ENCODE measurements at places on chromosomes 6 and 20.

DNA sequence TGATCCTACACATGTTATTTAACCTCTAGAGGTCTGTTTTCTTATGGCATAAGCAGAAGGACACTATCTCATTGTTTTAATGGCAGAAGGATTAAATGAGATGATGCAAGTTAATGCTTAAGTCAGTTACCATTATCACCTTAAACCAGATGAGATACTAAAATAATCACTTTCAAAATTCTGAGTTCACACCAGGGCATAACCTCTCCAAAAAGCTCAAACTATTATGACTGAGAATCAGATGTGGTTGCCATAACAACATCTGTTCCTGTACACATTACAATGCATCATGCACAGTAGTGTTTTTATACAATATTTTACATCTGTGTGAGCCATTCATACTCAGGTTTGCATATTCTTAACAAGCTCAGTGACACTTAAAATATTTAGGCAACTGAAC lies 10.2 kb downstream of the ADNP start:
- DNase-seq = no peak

DNA sequence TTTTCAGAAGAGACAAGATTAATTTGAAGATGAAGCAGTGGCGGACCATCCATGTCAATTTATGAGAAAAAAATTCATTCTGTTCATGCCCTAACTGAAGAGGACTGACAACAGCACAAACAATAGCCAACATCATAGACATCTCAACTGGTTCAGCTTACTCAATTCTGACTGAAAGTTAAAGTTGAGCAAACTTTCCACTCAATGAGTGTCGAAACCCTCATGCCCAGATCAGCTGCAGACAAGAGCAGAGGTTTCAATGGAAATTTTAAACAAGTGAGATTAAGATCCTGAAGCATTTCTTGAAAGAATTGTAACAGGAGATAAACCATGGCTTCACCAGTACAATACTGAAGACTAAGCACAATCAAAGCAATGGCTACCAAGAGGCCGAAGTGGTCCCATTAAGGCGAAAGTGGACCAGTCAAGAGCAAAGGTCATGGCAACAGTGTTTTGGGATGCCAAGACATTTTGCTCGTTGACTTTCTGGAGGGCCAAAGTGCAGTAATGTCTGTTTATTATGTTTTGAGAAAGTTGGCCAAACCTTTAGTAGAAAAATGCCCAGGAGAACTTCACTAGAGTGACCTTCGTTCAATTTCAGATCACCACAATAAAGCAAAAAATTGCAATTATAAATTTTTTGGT lies 6.1 kb upstream of the SFT2D1 start:
- no peak for DNase-seq

DNA sequence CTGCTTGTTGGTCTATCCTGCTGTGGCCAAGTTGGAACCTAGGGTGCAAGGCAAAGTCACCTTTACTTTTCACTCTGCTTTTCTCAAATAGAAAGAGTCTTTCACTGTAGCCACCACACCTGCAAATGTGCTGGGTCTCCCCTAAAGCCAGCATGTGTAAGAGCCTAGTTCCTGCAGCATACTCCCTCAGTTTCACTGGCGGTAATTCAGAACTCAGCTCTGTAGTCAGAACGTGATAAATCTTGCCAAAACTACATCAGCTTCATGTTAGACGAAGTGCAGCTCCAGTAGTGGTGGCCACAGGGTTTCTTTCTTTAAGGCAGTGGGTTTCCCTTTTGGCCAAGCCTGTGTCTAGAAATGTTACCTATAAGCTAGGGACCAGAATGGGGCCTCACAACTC lies 72.0 kb upstream of the HMGCLL1 start:
- DNase-seq = no peak

DNA sequence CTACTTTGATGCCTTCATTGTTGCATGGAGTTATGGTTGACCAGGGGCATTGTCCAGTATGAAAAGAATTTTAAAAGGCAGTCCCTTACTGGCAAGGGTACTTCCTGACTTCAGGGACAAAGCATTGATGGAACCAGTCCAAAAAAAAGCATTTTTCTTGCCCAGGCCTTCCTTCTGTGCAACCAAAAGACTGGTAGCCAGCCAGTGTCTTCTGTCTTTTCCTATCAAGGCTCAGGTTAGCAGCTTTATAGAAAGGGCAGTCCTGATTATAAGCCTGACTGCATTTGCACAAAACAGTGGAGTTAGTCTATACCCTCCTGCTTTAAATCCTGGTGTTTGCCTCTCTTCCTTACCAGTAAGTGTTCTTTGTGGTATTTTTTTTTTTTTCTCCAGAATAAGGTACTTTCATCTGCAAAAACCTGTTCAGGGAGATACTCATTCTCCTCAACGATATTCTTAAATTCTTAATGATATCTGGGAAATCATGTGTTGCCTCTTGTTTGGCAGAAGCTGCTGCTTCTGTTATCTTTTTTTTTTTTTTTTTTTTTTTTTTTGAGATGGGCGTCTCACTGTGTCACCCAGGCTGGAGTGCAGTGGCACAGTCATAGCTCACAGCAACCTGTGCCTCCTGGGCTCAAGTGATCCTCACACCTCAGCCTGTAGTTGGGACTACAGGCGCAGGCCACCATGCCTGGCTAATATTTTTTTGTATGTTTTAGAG lies 33.9 kb downstream of the SCAF8 start:
- no peak for DNase-seq

- no peak for DNase-seq
These were observed 55.6 kb downstream of the NKAIN2 start for GRCh38 chr6:123859291-123859690.

DNA sequence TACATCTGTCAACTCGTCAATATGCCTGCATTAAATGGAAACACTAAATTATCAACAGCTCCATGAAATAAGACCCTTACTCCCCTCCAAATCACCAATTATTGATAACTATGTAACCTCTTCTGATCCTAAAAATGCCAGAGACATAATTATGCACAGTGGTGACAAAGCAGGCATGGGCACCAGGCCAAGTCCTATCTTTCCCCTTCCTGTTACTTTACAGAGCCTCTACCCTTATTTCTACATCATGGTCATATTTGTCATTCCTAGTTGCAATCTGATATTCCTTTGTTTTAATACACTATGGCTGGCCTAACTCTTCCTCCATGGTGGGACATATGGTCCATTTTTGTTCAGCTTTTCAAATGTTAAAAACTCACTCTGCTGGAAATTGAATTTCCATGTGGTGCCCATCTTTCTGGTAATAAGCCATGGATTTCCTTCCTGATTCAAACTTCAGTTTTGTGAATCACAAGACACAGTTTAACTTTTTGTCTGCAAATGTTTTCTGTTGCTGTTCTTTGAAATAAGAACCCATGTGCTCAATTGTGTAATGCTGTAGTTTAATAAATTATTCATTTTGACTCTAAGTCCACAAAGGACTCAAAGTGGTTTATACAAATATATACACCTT lies 41.8 kb upstream of the ARFGEF2 start:
- no peak for DNase-seq

DNA sequence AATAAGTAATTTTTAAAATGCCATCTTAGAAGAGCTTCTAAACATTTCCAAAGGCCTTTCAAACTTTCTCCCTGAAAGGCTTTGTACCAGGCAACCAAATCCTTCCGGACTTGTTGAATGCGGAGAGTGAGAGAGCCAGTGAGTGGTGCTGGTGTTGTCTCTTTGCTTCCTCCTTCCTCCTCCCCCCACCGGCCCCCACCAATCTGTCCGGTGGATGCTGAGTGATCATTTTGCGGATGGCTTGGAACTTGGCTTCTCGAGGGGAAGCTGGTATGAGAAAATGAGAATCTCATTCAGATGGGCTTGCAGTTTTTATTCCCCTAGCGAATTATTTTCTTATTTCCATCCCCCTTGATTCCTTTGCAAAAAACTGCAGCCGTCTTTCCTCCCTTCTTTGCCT lies 97.3 kb downstream of the ANKRD60 start:
- DNase-seq = no peak

DNA sequence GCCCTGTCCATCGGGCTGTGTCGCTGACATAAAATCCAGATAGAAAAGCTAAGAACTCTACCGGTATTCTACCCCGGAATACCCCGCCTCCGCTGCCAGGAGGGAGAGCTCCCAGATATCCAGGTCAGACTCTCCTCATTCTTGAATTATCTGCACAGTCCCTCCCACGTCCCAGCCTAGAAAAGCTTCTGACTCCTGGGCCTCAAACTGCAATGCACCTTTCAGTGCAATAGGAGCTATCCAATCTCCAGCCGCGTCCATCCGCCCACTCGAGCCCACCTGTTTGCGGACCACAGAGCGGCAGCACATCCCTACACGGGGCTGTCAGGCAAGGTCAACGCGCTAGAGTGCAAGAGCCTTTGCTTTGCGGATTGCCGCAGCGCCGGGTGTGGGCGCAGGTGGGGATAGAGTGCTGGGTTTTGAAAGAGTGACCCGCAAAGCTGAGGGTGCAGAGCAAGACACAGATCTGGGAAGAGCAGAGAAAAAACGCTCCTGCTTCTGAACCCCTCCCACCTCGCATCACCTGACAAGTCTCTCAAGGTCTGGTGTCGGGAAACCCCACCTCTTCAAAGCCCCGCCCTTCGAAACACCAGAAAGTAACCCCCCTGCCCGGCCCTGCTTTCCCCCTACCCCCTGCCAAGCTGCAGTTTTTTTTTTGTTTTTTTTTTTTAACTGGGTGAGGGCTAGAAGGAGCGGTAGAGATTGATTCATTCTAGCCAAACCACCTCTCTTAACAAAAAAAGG lies 1.3 kb downstream of the TAPBP start:
- no peak for DNase-seq

DNA sequence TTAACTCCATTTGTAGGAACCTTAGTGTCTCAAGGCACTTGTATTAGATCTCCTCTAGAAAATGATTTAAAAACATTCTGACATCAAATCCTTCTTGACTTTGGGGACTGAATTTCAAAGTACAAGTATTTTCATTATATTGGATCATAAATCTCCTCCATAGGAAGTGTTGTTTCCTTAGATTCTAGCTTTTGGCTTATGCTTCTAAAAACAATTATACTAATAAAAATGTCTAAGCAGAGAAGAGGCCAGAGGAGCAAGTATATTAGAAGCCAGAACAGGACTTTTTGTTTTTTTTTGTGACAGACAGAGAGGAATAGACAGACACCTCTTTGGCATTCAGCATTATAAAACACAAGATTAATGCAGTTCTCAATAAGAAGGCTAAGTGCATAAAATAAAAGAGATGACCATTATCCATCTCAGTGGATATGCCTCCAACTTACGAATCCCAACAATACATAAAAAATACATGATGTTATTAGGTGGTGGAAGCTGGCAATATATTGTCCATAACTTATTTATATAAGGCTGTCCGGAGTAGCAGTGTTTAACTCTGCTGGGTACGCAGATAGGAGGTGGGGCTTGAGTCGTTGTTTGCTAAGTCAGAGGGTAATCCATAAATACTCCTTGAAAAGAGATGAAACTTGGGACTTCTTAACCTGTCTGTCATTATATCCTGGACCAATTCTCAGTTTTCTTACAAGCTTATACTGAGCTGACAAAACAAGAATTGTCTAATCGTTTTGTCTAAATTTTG lies 31.9 kb upstream of the NOX3 start:
- DNase-seq = no peak

DNA sequence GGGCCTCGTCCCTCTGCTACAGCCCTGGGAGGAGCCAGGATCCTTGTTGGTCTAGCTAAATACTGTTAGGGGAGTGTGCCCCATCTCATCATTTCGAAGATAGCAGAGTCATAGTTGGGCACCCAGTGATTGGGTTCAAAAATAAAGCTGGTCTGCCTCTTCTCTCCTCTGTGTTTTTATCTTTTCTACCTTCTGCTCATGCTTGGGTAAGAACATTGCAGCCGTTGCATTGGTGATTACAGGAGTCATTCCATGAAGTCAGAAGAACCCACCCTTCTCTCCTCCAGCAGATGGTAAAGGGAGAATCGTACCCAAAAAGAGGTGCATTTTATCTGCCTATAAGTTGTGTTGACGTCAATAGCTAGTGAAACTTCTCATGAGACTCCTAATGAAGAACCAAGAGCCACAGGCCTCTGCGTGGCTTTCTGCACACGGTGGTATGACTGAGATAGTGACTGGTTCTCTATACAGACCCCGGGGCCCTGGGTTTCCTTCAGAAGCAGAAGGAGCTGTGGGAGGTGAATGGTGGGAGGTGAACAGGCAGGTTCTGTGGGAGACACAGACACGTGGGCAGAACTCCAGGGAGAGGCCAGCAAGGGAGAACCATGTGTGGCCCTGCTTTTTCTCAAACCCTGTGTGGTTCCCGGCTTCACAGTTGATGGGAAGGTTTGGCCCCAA lies 5.7 kb upstream of the FAM209A start:
- DNase-seq = no peak

DNA sequence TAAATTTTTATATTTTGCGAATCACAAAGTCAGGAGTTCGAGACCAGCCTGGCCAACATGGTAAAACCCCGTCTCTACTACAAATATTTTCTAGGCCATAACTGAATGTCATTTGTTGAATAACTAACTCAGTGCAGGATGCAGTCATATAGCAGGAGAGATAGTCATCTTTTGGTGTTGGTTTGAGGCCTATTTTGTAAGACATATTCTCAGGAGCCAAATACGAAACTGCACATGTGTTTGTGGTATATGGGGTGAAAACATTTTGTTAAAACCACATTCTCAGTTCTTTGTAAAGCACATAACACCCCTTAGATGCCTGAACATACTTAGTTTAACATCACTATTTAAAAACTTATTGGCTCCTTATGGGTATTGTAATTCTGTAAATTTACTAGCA lies 4.7 kb upstream of the ENPP5 start:
- DNase-seq = no peak

GRCh38 chr20:62900692-62901584 lies 25.4 kb downstream of the DIDO1 start:
- no peak for DNase-seq

DNA sequence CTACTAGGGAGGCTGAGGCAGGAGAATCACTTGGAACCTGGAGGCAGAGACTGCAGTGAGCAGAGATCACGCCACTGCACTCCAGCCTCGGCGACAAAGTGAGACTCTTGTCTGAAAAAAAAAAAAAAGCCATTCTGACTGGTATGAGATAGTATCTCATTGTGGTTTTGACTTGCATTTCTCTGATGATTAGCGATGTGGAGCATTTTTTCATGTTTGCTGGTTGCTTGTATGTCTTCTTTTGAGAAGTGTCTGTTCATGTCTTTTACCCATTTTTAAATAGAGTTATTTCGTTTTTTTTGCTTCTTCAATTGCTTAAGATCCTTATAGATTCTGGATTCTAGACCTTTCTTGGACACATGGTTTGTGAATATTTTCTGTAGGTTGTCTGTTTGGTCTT lies 103.5 kb upstream of the SIM1 start:
- no peak for DNase-seq

- DNase-seq = no peak
These were observed 60.4 kb upstream of the KLHL31 start for GRCh38 chr6:53725791-53726575.

GRCh38 chr6:119352001-119352400 lies 2.4 kb upstream of the MAN1A1 start:
- DNase-seq = no peak

Measured in glomerular endothelial cell (primary cell).